ENCODE measurements at places on chromosomes 12 and 14.

GRCh38 chr12:123690191-123690840 lies 19.4 kb downstream of the TCTN2 start:
- DNase-seq = no peak

DNA sequence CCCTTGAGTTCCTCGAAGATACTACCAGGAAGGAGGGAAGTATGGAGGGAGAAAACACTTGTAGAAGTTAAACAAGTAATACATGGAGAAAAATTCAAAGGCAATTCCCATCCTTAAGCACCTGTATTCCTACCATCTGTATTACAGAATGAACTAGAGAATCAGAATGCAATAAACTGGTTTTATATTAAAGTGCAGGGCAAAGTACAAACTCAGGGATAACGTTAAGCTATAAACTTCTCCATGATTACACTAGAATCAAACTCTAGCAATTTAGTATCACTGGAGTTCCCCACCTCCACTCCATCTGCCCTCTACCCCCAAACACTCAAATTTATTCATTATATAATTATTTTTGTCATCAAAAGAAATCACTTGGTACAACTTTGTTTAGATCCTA lies 13.1 kb downstream of the PAWR start:
- DNase-seq = no peak

DNA sequence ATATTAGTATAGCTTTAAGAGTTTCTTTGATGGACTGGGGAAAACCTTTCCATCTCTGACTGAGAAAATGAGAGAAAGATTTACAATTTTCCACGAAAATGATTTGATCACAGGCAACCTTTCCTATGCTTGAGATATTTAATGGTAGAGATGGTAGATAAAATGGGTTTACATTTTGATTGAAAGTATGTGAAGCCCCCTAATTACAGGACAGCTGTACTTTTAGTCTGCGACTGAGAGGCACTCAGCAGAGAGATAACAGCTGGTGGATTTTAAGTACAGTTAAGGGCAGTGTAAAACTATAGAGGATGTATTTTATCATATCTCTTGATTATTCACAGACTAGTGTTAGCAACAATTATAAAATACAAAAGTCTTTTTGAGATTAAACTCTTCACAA lies 40.7 kb downstream of the C12orf50 start:
- DNase-seq = no peak

GRCh38 chr14:28671425-28671824 lies 95.2 kb upstream of the FOXG1 start:
- DNase-seq = peak; percentile 66

DNA sequence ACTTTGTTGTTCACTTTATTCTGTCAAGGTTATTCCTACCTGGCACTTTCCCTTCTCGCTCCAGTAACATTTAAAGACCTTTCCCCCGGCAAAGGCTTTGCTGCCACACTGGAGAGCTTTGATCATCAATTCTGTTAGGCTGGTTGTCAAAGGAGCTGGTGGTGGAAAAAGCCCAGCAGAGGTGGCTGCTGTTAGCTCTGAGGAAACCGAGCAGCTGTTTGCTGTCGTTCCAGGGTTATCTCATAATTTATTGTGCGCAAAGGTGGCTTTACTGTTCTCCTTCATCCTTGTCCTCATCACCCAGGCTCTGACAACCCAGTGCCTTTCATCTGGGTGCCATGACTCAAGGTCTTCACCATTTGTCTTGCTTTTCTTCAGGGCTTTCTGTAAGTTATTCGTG lies 38.2 kb upstream of the CRADD start:
- no peak for DNase-seq

DNA sequence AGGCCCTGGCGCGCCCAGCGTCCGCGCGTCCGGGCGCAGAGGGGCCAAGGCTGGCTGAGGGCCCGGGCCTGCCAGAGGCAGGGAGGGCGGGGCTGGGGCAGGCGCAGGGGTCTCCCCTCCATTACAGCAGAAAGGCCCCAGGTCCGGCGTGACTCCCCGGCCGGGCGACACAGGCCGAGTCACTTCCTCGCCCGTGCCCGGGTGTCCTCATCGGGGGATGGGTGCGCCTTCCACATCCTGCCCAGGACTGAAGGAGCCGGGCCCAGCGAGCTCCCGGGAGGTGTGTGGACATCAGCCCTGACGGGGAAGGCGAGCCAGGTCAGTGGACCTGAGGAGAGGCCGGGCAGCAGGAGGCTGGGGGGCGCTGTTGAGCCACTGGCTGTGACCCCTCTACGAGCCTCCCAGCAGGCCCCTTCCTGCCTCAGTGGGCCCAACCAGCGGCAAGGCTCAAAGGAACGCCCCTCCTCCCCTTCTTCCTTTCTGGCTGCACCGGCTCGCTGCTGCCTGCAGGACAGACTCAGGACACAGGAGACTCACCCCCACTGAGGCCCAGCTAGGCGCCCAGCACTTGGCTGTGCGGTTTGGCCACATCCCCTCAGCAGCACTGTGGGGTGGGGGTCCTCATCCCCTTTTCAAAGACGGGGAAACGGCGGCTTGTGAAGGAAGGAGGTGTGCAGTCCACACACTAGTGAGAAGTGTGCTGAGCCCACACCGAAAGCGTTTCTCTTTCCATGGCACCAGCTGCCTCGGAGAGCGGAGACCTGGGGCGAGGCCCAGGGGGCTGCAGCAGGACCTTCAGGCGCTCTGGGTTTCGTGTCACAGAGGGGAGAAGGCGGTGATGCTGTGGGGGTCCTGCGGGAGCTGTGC lies 606 bp downstream of the TNFAIP2 start:
- DNase-seq = peak; percentile 75

DNA sequence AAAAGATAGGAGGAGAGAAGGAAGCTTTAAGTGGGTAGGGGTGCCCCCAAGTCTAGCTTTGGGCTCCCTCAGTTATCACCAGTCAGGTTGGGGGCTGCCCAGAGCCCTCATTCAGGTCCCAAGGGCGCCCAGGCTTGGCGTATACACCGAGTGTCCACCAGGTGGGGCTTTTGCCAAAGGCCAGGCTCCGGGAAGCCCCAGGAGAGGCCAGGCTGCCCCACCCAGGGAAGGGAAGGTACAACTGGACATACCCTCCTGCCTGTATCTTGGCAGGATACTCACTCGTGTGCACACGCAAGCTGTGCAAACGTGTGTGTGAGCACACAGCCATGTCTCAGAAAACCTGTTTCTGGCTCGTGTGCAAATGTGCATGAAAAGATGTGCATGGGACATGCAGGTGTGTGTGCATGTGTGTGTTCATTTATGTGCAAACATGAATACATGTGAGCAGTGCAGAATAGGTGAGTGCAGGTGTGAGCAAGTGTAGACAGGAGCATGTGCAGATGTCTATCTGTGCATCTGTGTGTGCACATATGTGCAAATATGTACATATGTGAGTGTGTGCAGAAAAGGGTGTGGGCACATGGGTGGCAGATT lies 103.9 kb upstream of the MYL2 start:
- peak; percentile 68 for DNase-seq

DNA sequence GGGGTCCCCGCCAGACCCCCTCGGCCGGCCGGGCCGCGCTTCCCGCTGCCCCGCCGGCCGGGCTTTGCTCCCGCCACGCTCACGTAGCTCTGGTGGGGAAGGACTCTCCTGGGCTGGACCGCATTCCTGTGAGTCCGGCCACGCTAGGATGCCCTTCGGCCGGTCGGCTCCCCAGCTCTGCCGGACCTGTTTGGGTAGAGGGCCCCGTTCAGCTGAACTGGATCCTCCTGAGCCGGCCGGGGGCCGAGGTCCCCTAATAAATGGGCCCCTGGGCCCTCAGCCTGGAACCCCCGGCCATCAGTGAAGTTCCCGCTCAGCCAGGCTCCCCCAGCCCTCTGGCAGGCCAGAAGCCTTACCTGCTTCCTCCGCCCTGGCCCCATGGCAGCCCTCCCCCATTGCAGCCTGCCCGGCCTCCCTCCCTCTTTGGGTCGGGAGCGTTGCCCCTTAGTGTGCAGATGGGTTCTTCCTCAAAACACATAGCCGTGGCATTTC lies 593 bp downstream of the UNC119B start:
- peak; percentile 40 for DNase-seq

DNA sequence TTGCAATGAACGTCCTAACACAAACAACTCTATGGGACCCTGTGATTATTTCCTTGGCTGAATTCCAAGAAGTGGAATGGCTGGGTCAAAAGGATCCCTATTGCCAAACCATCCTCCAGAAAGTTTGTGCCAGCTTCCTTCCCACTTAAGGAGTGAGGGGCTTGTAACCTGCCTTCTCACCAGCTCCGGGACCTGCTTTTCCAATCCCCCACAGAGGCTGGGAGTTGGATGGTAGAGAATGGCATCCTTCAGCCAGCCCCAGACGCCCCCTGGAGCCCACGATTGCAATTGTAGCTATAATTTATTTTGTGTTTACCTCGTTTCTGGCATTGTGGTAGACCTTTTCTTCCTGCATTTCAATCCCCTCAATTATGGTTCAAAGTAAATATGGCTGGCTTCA lies 9.7 kb upstream of the ZDHHC22 start:
- peak; percentile 52 for DNase-seq

DNA sequence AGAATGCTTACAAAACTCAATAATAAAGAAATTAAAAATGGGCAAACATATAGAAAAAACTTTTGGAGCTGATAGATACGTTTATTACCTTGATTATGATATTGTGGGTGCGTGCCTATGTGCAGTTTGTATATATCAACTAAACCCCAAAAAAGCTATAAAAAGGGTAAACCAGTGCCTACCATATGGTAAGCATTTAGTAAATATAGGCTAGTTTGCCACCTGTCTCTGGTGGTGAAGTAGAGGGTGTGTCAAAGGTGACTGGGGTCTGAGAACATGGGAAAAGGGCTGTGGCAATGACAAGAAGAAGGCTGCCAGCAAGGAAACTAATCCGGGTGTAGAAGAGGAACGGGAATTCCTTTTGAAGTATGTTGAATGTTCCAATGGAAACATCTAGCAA lies 18.3 kb downstream of the GALNT8 start:
- no peak for DNase-seq
